H9 (cell line): ENCODE measurements at places on chromosomes 1 and 21.

- no peaks in the 10 kb centered on the region for H3K36me3 ChIP-seq
- no peak for DNase-seq
- no peak overlapping the region for H3K27ac ChIP-seq
These were observed 249.9 kb downstream of the NFIA start for GRCh38 chr1:61332196-61332753.

- no peaks in the 10 kb centered on the region for H3K27me3 ChIP-seq
- no peak for DNase-seq
- H3K4me3 ChIP-seq, result no peak overlapping the region
These were observed 72.2 kb upstream of the COL6A1 start for GRCh38 chr21:45909238-45909988.

DNA sequence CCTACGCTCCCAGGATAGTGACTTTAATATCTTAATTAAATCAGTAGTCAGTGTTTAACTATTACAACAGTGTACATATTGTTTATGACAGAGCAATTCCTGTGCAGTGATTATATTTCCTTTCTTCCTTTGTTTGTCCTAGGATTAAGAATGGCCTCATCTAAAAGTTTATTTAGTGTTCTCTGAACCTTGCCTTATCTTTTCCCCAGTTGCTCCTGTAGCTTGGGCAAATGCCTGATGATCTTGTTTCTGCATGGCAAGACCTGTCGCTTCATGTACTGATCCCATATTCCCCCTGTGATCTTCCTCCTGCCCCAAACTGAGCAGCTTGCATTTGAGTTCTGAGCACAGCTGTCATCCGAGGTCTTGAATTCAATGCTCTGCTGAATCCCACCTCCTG lies 69.1 kb upstream of the STUM start:
- no peak for DNase-seq
- no peak overlapping the region for H3K4me3 ChIP-seq
- H3K4me1 ChIP-seq, result 0 out of 2 replicates have a peak, but pooled peaks cover 2% of the 10 kb centered on the region
- H3K27ac ChIP-seq, result no peak overlapping the region
- no peaks in the 10 kb centered on the region for H3K36me3 ChIP-seq

DNA sequence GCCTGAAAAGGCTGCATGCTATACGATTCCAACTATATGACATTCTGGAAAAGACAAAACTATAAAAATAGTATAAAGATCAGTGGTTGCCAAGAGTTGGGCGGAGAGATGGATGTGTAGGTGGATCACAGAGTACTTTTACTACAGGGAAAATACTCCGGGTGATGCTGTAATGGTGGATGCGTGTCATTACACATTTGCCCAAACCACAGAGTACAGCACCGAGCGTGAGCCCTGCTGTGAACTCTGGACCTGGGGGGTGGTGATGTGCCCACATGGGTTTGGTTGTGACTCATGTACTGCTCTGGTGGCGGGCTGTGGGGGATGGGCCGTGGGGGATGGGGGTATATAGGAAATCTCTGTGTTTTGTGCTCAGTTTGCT lies 162.7 kb upstream of the COL6A1 start:
- no peaks in the 10 kb centered on the region for H3K4me1 ChIP-seq
- no peak for DNase-seq
- H3K4me3 ChIP-seq, result no peak overlapping the region

DNA sequence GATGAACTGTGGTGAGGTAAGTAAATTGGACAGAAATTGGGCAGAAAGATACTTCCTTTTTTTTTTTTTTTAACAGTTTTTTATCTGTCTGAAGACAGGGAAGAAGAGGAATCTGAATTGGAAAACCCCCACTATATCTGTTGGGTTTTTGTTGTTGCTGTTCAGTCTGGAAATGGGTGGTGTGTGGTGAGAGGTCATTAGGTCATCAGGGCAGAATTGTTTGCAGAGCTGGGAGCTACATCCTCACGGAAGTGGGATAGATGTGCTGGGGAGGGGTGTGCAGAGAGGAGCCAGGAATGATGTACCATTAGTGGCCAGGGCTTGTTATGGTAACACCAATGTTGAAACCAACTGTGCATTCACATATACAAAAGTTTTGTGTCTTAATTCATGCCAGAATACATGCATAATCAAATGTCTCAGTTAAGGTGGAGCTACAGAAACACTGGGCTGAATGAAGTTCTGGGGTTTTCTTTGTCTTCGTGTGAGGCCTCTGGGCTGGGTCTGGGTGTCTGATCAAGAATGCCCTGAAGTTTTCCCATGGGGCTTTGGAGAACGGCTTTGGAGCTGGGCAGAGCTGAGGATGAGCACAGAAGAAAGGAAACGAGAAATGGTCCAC lies 12.4 kb downstream of the USP25 start:
- DNase-seq, result no peak
- peaks cover 11% of the 10 kb centered on the region for H3K36me3 ChIP-seq
- peaks cover 17% of the 10 kb centered on the region; the same call in 1 of the 2 replicates for H3K4me1 ChIP-seq
- no peak overlapping the region for H3K27ac ChIP-seq
- no peak overlapping the region for H3K4me3 ChIP-seq

DNA sequence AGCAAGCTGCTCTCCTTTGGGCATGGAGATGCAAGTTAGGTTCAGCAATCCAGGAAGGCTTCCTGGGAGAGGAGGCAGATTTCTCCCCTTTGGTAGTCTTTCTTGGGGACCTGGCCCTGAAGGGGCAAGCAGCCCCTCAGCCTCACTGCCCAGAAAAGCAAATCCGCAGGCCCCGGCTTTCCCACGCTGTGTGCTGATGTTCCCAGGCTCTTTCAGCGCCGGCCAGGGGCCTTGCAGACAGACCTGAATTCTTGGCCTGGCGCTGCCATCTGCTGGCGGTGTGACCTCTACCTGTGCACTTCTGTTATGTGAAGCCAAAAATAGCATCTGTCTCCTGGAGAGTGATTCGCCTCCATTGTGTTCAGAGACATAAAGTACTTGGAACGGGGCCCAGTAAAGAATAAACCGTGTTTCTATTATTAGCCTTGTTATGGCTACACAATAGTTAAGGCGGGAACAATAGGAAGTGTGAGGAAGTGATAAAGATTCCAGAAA lies 64.8 kb downstream of the ALPL start:
- H3K36me3 ChIP-seq, result peaks cover 2% of the 10 kb centered on the region; the same call in 1 of the 3 replicates
- no peaks in the 10 kb centered on the region for H3K27me3 ChIP-seq
- H3K4me3 ChIP-seq, result no peak overlapping the region
- peak; percentile 86 for DNase-seq

DNA sequence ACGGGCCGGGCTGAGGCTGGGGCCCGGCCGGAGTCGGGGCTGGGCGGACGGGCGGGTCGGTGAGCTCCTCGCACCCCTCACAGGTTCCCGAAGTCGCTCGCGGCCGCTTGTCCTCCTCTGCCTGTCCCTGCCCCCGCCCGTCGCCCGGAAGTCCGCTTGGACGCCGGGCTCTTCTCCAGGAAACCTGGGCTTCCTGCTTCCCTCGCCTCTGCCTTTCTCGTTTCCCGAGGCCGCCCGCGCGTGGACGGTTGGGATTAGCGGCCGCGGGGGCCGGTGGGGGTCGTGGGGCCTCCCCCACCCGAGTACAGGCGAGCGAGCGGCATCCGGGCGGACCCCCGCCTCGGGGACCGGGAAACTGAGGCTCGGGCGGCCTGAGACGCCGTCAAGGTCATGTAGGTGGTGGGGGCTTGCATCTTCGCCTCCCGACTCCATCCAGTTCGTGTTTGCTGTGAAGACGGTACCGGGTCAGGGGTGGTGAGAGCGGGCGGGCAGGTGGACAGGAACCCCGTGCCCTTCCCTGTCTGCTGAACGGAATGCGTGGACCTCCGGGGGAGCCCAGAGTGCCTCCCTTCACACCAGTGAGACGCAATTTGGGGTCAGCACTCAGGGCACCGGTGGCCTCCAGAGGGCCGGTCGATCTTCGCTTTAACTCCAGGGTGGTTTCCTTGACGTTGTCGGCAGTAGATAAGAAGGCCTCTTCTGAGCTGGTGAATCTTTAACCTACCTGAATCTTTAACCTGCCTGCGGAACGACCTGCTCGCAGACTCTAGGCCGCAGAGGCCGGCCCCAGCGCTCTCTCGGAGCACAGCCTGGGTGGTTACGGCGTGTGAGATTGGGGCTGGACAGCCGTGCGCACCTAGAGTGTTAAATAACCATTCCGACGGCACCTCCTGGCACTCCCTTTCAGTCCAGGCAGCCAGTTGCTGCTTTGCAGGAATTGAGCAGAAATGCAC lies 686 bp downstream of the ARF1 start:
- H3K4me3 ChIP-seq, result peak overlapping the region; percentile 97
- no peak overlapping the region for H3K27ac ChIP-seq
- H3K27me3 ChIP-seq, result peaks cover under 1% of the 10 kb centered on the region; the same call in 1 of the 2 replicates
- peaks cover 15% of the 10 kb centered on the region for H3K36me3 ChIP-seq
- no peak for DNase-seq

- peaks cover 10% of the 10 kb centered on the region for H3K36me3 ChIP-seq
- no peak overlapping the region for H3K4me3 ChIP-seq
- H3K27me3 ChIP-seq, result no peaks in the 10 kb centered on the region
These were observed 8.4 kb downstream of the ARMH1 start for GRCh38 chr1:44682883-44683265.

DNA sequence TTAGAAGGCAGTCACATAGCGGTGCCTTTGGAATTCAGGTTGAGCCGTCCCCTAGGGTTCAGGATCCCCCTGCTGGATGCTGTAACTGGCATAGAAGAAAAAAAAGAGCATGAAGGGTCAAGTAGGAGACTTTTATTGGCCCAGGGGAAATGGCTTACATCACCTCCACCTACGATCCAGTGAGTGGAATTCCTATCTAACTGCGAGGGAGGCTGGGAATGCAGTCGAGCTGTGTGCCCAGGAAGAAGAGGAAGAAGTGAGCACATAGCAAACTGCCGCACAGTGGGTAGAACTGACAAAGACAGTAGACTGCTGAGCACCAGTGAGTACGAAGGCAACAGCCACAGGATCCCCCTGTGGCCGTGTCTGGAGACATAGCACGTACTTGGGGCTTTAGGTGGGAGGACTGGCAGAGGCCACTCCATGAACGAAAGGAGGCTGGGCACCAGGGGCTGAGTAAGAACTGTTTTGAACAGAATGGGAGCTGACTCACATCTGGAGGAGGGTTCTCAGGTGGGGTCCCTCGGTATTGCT lies 79.2 kb downstream of the RNF220 start:
- peak; percentile 71 for DNase-seq
- H3K27ac ChIP-seq, result no peak overlapping the region
- no peaks in the 10 kb centered on the region for H3K27me3 ChIP-seq
- no peak overlapping the region for H3K4me3 ChIP-seq
- H3K4me1 ChIP-seq, result peaks cover 9% of the 10 kb centered on the region; the same call in 1 of the 2 replicates
- H3K36me3 ChIP-seq, result no peaks in the 10 kb centered on the region

DNA sequence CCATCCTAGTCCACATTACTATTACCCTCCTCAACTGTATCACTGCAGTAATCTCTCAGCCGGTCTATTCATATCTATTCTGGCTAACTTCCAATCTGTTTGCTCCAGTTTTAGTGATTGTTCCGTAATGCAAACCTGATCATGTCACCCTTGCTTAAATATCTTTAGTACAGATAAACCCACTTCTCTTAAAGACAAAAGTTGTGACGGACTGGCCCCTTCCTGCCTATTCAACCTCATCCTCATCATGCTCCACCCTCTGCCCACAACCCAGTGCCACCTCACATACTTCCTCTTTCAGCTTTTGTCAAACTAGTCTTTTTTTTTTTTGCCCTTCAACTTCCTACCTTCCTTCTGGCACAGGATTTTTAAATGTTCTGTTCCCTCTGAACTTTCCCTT lies 2.8 kb upstream of the C1orf162 start:
- no peak overlapping the region for H3K4me3 ChIP-seq
- no peak overlapping the region for H3K27ac ChIP-seq
- no peaks in the 10 kb centered on the region for H3K4me1 ChIP-seq
- H3K36me3 ChIP-seq, result no peaks in the 10 kb centered on the region
- no peaks in the 10 kb centered on the region for H3K27me3 ChIP-seq

GRCh38 chr1:22075718-22076117 lies 23.2 kb downstream of the CDC42 start:
- no peak overlapping the region for H3K4me3 ChIP-seq
- peaks cover 2% of the 10 kb centered on the region; the same call in 1 of the 2 replicates for H3K4me1 ChIP-seq
- H3K36me3 ChIP-seq, result peaks cover 21% of the 10 kb centered on the region
- no peaks in the 10 kb centered on the region for H3K27me3 ChIP-seq
- no peak for DNase-seq

GRCh38 chr1:67921725-67922489 lies 88.6 kb upstream of the GNG12 start:
- no peak overlapping the region for H3K27ac ChIP-seq
- no peak overlapping the region for H3K4me3 ChIP-seq
- DNase-seq, result no peak

DNA sequence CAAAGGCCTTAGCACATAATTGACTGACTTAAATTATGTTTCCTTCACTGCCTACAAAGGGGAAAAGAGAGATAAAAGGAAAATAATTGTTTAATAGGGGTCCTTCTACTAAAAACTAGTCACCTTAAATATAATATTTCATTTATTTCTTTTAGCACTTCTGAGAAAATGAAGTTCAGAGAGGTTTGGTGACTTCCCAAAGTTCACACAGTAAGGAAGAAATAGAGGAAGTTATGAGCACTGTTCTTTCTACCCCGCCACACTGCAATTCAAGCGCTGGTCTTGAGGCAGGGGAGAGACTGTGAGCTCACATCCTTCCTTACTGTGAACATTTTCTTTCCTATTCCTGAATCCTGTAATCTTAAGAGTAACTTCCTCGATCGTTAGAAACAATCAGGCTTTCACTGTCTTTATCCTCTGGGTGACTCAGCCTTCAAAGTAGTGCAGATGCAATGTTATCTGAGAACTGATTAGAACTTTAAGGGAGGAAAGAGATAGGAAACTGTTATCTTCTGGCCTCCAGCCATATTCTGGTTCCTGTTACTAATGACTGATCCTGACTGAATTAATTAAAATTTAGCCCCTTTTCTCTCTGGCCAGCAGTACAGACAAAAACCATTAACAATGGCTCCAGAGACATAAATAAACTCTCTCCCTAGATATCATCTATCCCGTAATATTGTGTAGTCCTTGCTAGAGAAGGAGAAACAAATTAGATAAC lies 6.8 kb downstream of the RGS5 start:
- H3K27me3 ChIP-seq, result no peaks in the 10 kb centered on the region
- H3K36me3 ChIP-seq, result no peaks in the 10 kb centered on the region
- no peaks in the 10 kb centered on the region for H3K4me1 ChIP-seq
- no peak overlapping the region for H3K4me3 ChIP-seq

DNA sequence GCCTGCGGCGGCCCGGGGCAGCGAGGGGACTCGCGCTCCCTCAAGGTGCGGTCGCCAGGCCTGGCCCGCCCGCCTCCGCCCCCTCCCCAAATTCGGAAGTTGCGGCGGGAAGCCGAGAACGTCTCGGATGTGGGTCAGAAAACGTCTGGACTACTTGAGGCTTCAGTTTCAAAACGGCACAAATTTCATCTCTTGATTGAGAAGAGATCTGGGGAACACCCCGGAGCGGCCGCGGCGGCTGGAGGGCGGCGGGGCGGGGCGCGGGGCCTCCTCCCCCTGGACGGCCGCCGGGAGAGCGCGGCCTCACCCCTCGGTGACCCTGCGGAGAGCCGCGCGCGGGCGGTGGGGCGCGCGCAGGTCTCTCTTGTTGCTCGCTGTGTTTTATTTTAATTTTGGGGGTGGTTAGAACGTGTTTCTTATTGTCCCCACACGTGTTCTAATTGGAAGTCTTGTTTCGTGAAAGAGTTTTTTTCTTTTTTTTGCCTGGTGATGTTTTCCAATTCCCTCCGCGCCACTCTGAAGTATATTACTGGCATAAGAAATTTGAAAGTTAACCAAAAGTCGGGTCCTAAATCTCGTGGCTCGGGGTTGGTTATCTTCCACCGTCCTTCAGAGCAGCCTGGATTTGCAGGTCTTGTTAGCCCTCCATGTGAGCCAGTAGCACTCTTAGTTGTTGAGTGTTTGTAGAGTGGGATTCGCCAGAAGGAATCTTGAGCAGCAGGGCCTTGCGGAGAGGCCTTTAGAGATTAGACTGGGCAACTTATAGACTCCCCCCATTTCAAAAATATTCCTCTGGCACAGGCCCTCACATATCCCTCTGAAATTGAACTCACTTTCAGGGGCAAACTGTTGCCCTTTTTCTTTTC lies 749 bp downstream of the PCBP3 start:
- H3K4me3 ChIP-seq, result peak overlapping the region; percentile 85
- H3K4me1 ChIP-seq, result no peaks in the 10 kb centered on the region
- H3K36me3 ChIP-seq, result peaks cover 3% of the 10 kb centered on the region; the same call in 2 of the 3 replicates
